Stimulated activated CD8-positive, alpha-beta memory T cell treated with anti-CD3 and anti-CD28 coated beads, Interleukin-15, amount 100 ng/mL, for 4 hours (primary cell): ENCODE measurements at places on chromosomes 3 and 15.

DNA sequence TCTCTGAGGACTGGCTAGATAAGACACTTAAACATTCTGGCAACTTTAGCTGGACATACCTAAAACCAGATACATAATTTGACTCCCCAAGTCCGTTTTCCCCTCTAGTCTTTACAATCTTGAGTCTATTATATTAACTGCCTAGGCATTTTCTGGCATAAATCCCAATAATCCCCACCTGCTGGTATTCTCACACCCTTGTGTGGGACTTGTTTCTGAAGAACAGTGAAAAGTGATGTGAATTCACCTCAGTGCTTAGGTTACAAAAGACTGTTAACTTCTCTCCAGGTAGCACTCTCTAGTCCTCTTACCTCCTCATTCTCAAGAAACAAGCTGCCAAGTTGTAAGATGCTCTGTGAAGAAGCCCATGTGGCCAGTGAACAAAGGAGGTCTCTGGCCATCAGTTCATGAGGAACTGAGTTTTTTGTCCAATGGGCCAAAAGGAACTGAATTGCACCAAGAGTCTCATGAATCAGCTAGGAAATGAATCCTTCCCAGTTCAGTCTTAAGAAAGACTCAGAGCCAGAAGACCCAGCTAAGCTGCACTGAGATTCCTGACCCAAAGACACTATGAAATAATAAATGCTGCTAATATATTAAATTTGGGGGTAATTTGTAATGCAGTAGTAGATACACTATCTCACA is 4.1 kb downstream of the OSBPL11 start:
- DNase-seq = no peak

DNA sequence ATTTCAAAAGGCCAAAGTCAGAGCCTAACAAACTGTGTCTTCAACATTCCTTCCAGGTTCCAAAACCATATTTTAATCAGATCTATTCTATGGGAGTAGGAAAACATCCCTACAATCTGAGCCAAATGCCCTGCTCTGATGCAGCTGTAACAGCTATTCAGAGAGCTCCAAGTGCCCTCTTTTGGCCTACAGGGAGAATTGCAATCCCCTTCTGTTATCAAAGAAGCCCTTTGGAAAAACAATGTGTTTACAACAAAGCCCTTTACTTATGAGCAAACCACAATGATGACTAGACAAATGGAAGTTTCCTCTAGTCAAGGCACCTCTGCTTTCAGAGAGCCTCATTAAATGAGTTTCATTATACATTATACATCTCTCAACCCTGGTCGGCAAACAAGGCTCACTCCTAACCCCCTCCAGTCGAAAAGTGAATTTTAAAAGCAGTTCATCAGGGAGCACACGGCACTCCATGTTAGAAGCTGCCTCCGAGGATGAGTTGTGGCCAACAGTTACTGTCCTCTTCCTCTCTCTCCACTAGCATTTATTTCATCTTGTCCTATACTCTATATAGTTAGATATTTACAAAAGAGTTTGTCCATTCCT is 42.6 kb upstream of the TMCO5A start:
- DNase-seq = no peak

DNA sequence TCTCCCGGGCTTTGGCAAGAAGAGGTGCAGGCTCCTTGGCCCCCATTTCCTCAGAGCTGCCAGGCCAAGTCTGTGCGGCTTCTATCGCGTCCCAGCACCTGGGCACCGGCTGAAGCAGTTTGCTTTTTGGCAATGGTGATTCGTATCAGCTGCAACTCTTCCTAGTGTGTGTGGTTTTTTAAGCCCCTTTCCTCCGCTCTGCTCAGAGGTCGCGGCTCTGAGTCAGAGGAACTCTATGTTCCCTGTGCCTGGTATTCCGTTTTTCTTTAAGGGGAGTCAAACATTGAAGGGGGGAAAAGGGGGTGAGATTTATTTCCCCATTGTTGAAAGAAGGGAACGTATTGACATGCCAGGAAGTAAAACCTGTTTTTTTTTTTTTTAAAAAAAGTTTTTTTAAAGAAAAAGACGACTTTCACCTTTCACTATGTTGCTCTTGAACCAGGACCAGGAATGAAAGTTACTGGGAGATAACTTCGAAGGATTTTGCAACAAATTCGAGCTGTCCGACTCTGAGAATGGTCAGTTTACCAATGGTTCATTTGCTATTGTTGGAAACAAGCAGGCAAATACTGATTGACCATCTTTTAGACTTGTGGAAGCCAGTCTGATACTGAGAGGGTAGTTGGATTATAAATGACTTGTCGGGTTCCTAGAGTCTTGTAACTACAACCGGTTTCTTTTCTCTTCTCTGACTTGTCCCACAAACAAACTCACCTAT is 1.1 kb downstream of the ARMC8 start:
- DNase-seq = no peak

GRCh38 chr3:77837456-77838025 is 797.6 kb downstream of the ROBO2 start:
- no peak for DNase-seq

GRCh38 chr3:197171481-197172067 is 126.8 kb downstream of the DLG1 start:
- no peak for DNase-seq

DNA sequence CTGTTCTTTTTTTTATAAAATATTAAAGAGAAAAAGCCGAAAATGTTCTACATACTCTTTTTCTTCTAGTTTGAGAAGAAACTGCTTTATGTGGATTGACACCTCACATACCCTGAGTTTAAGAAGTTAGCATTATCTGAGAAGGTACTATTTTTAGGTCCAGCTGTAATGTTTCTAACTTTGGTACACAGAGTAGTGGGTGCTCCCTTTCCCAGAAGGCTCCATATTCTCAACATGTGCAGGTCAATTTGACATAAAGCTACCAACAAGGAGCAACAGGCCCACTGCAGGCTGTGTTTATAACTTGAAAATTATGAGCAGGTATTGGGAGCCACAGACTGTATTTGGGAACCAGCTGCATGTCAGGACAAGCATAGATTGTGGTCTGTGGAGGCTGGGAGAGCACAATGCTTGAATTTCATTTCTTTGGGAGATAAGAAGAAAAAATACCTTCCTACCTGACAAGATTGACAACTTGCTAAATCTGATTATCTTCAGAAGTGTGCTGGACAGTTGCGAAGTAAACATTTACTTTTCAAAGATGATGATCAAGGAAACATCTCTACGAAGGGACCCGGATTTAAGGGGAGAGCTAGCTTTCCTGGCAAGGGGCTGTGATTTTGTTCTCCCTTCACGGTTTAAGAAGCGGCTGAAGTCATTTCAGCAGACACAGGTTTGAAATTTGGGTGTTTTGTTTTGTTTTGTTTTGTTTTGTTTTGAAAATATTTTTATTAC is 57.2 kb downstream of the PPP2R3A start:
- DNase-seq = no peak

GRCh38 chr3:73228000-73228399 is 166.5 kb downstream of the EBLN2 start:
- DNase-seq = no peak

DNA sequence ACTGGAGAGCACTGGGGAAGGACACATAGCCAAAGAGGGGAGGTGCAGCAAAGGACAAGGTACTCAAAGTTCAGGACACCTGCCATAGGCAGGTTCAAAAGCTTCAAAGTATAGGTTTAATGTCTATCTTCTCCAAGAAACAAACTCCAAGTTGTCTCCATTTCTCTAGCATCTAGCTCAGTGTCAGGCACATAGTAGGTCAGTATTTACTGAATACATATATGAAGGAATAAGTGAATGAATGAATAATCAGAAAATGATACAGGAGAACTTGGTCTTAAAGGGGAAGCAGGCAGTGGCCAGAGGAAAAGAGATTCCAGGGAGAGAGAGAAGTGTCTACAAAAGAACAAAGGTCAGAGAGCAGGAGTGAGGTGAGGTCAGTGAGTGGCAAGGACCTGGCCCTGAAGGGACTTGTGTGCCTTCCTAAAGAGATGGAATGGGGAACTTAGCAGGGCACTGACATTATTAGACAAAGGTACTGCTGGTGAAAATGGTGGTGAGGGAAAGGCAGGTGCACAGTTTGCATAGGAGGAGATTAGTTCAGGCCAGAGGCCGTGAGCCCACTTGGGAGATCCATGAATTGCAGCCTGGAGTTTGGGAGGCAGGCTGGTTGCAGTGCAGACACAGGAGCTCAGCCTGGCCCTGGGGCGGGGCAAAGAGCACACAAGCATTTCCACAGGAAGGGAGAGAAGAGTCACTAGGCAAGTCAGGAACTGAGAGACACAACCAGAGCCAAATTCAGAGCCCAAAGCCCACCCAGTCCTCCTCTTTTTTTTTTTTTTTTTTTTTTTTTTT is 21.4 kb downstream of the TBC1D2B start:
- no peak for DNase-seq

DNA sequence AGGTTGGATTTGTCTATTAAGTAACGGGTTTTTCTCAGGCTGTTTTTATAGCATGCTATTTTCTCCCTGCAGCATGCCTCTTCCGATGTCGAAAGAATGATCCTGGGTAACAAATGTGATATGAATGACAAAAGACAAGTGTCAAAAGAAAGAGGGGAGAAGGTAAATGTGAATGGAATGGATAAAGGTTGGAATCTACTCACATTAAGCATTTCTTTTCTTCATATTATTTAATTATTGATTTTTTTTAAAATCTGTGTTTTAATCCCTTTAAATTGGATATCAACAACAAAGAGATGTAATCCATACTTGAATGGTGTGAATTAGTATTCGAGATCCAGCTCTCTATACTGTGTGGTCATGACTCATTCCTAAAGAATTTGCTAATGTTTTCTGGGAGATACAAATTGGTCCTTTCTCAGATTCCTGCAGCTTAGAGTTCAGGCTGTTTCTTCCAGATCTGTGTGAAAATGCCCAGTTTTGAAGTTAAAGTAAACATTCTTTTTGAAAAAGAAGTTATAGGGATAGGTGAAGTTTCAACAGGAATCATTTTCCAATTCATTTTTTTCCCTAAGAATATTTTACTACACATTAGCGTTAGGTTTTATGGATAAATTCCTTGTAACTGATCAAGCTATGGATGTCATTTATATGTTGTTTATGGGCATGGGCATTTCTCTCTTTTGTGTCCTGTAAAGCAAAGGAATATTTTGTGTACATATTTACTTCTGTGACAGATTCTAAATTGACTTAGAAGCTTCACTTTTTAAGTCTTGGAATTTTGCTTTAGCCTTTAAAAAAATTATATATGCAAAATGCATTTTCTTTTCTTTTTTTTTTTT is 20.8 kb upstream of the APH1B start:
- no peak for DNase-seq

DNA sequence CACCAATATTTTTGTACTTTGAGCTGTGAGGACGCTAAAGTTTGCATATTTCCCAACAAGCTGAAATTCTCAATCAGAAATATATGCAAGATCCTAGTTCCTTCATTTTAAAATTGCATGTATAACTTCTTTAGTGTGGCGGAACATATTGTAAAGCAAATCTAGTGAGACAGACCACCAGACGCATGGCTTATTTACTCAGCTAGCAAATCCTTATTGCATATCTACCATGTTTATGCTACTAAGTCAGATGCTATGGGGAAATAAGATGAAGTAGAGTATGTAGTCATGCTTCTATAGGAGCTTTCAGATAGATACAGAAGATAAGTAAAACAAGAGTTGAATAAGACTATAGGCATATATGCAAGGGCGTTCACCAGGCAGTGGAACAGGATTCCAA is 62.0 kb downstream of the C3orf70 start:
- no peak for DNase-seq

GRCh38 chr15:80776420-80777045 is 2.6 kb upstream of the CEMIP start:
- DNase-seq = no peak

GRCh38 chr3:160643994-160644393 is 33.0 kb upstream of the ARL14 start:
- DNase-seq = no peak

DNA sequence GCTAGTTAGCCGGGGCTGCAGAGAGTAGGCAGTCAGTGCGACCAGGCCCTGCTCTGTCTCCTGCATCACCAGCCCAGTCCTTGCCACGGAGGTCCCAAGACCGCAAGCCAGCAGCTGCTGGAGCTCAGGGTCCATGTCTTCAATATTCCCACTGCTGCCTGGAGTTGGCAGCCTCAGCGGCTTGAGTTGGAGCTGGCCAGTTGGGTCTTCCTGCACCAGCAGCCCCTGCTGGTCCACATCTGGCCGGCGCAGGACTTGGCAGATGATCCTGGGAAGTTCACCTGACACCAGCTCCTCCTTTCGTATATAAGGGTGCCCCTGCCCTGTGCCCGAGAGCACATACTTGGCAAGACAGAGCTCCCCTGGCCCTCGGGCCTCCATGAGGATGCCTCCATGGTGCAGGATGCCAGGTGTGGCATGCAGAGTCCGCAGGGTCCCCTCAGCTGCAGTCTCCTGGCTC is 5.7 kb downstream of the XIRP1 start:
- no peak for DNase-seq

DNA sequence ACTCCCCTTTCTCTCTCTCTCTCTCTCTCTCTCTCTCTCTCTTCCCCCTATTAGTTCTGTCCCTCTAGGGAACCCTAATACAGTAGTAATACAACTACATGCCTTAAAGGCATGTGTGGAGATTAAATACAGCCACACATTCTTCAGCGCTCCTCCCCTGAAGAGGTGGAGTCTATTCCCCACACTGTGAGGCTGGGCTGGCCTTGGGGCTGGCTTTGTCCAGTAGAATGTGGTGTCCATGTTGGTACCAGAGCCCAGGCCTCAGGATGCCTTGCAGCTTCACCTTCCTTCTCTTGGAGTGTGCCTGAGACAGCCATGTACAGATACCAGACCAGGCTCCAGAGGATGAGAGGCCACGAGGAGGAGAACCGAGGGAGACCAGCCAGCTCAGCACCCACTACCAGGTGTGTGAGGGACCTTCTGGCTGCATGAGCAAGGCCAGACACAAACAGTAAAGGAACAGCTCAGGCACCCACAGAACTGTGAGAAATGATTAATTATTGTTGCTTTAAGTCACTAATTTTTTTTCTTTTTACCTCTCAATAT is 10.7 kb downstream of the SLC6A20 start:
- no peak for DNase-seq

DNA sequence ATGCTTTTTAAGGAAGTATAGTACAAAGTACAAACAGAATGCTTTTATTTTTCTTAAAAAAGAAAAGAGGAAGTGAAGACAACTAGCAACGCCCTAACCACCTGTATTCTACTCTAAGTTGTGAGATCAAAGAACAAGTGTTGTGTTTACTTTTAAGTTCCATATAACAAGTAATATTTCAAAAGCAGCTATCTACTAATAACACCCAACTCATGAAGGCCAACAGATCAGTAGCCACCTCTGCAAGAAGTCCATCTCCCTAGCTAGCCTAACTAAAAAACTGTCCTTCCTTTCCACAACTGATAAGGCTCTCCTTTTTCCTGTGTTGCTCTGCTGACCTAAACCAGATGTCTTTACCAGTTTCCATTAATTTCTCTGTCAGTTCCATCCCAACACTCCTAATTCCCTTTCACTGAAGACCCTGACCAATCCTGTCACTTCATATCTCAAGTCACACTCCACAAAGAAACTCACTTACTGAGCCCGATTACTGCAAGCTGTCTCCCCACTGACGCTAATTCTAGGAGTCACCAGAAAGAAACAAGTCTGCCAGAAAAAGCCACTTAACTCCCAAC is 26.9 kb downstream of the PHC3 start:
- DNase-seq = no peak

DNA sequence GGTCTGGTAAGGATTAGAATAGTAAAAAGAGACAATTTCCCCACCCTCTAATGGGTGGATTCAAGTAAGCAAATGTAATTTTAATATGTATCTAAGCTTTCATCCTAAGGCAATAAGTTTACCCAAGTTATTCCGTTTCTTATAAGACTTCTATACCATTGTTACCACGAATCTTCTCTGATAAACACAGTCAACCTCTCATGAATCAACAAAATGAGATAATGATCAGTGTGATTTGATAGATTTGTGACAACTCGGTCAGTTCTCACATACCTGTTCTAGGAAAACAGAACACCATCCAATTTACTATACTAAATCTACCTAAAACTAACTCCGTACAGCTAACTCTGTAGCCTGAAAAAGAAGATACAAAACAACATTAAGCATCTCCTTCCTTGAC is 342.1 kb downstream of the TBL1XR1 start:
- DNase-seq = no peak
